A549 (cell line): ENCODE measurements at places on chromosomes 13 and 19. TPM values are rescaled to one million over a fixed set of nuclear protein-coding genes. Genes with fewer than 3 reads are reported as not detected.

DNA sequence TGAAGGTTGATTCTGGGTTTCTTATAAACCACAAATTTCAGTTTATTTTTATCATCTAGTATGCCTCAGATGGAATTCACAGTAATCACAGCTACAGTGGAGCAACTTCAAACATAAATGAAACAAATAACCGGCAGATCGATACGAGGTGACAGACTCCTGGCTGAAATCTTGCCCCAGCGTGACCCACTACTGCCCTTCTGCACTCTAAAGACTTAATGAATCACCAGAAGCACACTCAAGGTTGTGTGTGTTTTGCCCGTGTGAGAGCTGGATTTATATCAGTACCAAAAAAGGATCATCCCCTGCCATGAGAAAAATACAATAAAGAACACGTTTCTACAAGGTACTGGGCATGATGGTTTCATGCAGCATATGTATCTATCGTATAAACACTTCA lies 161.7 kb downstream of the KLF12 start:
- DNase-seq = no peak

DNA sequence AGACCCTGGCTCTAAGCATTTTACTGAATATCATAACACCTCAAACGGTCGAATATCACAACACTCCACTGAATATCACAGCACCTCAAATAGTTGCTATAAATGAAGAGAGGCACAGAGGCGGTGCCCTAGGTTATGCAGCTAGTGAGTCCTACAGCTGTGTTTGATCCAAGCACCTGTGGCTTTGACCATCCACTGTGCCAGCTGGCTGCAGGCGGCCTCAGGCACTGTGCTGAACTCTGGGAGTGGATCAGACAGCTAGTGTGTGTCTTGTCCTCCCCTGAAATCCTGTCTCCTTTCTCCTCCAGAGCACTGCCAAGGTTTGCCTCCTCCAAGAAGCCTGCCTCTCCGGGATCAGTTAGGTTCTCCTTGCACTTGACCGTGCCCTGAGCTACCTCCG lies 7.3 kb downstream of the NOSIP start:
- DNase-seq = no peak

GRCh38 chr13:93547886-93548285 lies 321.3 kb downstream of the GPC6 start:
- no peak for DNase-seq

DNA sequence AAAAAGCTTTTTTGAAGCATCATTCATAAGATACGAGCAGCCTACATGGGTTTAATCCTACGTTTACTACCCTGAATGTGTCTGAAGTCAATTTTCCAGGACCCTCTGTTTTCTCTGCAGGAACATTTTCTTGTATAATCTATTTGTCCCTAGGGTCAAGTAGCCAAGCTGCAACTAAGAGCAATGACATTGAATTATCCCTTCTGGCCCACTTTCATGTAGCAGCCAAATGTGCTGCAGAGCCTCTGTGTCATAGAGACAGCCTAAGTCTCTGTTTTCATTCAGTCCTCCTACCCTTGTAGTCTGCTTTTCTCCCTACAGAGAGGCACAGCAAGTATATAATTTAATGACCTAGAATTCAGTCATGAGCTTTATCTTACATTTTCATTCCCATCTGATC lies 82.1 kb downstream of the ZAR1L start:
- DNase-seq = no peak

C5AR1 gene
- 1.4 to 1.6 TPM (median 1.5 TPM) in 3 replicates for polyA plus RNA-seq

DNA sequence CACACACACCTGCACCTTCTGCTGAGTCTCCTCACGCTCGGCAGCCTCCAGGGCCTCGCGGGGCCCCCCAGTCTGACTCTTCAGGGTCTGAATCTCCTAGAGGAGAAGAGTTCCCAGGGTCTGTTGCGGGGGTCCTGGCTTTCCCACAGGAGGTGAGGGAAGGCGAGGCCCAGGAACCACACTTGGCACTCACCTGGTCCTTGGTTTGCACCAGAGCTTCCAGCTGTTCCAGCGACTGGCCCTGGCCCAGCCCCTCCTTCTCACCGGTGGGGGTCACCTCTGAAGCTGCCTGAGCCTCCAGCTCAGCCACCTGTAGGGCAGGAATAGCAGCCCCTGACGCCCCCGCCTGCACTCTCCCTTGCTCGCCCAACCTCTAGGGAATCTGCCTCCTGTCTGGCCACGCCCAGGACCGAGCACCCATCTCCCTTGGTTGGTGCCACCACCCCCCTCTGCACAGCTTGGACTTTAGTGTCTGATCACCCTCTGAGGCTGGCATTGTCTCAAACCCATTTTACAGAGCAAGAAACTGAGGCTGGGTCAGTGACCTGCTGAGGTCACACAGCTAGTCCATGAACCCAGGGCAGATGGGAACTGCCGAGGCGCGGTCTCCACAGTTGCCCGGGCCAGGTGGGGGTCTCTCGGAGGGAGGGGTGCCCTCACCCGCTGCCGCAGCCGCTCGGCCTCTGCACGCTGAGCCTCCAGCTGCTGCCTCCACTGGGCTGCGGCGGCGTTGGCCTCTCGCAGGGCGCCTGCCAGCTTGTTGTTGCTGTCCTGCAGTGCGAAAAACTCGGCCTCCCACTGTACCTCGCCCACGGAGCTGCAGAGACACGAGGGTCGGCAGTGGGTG lies 9.5 kb downstream of the HOMER3 start:
- DNase-seq = no peak

CLDND2 gene
- 1.7 to 3.0 TPM (median 2.8 TPM) in 3 replicates for polyA plus RNA-seq

PSPN gene
- 0.71 to 0.75 TPM (median 0.71 TPM) in 3 replicates for polyA plus RNA-seq

- DNase-seq = no peak
Observed at GRCh38 chr19:38980583-38981374, 5.2 kb upstream of the FBXO17 start.

- DNase-seq = no peak
Observed at GRCh38 chr13:37475966-37476365, 122.6 kb downstream of the POSTN start.
